NCI-H1417 (cell line): ENCODE measurements at places on chromosomes 5 and 9.

GRCh38 chr5:141716468-141716867, 34.4 kb upstream of the ARAP3 start:
- no peak for DNase-seq

DNA sequence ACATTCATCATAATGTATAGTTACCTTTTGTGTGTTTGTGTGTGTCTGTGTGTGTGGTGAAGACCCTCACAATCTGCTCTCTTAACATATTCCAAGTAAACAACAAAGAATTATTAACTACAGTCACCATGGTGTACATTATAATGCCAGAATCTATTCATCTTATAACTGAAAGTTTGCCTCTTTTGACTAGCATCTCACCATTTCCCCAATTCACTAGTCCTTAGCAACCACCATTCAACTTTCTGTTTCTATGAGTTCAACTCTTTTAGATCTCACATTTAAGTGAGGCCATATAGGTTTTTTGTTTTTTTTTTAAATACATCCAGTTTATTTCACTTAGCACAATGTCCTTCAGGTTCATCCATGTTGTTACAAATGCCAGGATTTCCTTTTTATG, 83.6 kb downstream of the SMC2 start:
- DNase-seq, result no peak

DNA sequence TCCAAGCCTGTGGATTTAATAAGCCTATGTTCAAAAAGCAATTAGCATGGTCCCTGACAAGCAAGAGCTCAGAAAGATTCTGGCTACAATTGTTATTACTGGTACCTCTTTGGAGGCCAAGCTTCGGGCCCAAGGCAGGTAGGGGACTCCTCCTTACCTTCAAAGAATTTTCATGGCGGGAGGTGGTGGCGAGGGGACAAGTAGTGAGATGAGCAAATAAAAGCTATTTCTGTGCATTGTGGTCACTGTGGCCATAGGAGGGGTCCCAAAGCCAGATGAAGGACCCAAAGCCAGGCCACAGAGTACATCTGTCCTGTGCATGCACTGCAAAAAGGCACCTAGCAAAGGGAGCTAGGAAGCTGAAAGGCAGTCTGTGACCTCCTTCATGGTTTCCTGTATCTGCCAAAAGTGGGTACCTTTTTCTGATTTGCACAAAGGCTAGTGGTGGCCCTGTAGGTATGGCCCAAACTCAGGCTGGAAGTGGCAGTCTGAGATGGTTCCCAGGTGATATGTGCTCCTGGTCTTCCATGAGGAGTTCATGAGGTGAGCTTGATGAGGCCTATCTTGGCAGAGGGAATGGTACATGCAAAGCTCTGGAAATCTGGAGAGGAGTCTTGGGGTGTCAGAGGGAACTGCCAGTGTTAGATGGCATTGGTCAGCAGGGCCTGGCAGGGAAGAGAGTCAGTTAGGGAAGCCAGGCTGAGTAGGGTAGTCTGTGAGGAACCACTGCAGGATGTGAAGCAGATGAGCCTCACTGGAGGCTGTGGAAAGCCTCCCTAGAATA, 3.3 kb upstream of the CXXC5 start:
- DNase-seq, result no peak

DNA sequence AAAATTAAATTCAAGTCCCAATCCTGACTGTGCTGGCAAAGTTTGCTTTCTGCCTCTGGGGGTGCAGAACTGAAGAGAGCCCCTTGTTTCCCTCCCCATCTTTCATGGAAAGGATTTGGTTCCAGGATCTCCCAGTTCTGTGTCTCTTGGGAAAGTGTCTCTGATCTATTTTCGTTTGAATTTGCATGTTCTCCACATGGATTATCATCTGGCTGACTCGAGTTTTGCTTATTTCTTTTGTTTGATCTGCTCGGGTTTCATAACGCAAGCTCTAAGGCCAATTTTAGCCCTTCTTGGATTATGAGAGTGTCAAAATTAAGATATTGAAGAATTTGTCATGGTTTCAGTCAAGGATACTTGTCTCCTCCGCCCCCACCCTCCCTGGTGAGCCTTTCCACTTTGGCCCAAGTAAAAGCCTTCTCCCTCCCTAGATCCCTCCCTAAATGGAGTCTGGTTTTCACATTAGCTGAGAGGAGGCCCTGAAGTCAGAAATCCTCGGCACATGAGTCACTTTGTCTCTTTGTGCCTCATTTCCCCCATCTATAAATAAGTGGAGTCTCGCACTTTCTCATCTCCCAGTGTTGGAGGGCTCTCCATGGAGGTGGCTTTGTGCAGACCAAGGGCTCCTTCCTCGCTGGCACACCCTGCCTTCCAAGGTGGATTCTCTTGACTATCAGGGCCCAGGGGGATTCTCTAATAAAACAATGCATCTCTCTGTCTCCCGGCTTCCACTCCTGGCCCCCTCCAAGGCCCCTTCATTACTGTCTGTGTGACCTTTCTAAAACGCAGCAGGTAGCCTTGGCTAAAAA, 17.3 kb downstream of the ADRB2 start:
- no peak for DNase-seq

DNA sequence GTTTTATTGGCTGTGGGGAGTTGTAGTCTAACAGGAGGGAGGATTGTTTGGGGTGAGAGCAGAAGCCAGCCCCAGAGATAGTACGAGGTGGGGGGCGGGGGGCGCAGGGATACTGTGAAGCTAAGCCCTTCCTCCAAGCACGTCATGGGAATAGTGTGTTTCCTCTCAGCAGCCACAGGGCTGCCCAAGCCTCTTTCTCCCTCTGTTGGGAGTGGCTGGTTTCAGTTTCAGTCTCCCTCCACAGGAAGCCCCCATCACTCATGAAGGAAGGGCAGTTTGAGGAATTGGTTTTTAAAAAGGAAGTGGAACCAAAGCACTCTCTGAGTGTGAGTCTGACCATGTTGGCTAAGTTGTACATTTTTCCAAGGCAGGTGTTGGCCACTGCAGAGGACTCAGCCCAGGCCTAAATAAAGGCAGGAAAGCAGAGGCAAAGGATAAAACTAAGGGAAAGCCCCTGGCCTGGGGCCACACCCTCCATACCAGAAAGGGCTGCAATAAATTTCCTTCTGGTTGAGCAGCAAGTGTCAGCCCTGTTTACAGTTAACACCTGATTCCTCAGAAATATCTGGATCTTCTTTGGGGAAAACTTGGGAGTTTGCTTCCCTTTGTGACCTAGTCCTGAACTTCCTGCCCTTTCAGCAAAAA, 3.2 kb downstream of the RAB24 start:
- no peak for DNase-seq

- no peak for DNase-seq
Measured at GRCh38 chr5:88244686-88245085, 24.0 kb downstream of the TMEM161B start.
